Kidney (tissue), 22 donors: ENCODE measurements at places on chromosomes 16 and 17.
A peak's percentile ranks its signal among the peaks of the same experiment; 100 is the strongest.

DNA sequence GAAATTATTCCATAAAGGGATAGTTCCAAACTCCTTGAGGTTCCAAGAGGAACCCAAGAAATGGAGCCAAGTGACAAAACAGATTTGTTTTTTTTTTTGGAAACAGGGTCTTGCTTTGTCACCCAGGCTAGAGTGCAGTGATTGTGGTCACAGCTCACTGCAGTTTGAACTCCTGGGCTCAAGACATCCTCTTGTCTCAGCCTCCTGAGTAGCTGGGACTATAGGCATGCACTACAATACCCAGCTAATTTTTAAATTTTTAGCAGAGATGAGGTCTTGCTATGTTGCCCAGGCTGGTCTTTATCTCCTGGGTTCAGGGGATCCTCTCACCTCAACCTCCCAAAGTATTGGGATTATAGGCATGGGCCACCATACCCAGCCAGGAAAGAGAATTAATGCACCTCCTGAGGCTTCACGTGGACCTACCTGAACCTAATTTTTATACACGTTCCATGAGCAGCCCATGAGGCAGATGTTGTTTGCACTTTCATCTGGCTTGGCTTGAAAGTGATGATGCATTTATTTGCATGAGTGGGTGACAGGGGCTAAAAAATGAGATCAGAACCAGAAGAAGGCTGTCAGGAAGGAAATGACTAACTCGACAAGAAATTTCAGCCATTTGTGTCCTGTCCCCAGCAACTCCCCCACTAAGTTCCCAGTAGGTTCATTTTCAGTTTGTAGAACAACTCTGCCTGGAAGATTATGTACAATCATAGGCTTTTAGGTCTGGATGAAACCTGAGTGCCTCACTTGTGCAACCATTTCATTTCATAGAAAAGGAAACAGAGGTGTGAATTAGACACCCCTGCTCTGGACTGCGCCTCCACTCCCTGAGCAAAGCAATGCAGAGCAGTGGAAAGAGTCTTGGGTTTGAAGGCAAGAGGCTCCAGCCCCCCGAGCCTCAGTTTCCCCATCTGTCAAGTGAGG, 10.3 kb upstream of the IRF8 start:
- DNase-seq: peak; percentile 36

DNA sequence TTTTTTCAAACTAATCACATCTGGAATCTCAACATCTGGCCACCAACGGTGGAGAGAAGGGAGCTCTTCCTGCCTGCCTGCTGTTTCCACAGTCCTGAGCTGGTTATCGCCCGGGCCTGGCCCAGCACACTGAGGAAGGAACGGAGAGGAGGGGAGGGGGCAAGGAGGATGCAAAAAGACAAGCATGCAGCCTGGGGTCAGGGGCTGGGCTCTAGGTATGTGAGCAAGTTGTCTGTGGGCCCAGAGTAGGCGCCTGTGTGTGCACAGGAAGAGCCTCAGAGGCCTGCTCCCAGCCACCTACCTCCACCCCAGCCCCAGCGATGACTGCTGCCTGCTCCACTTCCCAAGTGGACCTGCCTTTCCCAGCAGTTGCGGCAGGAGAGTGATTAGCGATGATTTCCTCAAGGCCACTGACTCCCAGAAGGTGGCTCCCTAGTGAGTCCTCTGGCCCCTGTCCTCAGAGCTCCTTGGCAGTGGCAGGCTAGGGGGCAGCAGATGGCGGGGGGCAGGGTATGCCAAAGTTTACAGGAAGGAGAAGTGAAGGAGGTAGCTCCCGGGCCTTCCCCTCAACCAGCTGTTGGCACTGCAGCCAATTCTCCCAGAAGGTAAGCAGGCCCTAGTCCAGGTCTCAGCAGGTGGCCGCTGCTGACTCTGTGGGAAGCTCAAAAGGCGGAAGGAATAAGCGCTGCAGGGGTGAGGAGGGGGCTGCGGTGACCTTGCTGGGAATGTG, 27.0 kb upstream of the RASD1 start:
- DNase-seq: no peak

DNA sequence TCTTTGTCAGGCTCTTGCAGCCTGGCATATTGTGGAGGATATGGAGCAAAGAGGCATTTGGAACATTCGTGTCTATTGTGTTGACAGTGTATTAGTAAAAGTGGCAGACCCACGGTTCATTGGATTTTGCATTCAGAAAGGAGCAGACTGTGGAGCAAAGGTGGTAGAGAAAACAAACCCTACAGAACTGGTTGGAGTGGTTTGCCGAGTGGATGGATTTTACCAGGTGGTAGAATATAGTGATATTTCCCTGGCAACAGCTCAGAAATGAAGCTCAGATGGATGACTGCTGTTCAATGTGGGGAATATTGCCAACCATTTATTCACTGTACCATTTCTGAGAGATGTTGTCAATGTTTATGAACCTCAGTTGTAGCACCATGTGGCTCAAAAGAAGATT, 44.5 kb downstream of the EFCAB13 start:
- peak; percentile 56 for DNase-seq

DNA sequence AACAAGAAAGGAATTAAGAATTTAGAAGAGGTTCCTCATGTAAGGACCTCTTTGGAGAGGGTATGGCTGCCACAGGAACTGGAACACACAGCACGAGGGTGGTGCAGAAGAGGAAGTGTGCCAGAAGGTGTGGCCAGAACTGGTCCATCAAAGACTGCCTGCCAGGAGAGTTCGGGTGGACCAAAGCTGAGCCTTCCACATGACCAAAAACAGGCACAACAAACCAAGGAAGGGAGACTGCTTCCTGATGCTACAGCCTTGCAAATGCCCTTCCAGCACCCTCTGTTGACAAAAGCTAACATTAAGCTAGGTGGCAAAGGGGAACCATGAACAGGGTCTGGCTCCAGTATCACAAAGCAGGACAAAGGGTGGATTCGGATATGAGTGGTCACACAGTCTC, 125.8 kb upstream of the TMEM97 start:
- no peak for DNase-seq

DNA sequence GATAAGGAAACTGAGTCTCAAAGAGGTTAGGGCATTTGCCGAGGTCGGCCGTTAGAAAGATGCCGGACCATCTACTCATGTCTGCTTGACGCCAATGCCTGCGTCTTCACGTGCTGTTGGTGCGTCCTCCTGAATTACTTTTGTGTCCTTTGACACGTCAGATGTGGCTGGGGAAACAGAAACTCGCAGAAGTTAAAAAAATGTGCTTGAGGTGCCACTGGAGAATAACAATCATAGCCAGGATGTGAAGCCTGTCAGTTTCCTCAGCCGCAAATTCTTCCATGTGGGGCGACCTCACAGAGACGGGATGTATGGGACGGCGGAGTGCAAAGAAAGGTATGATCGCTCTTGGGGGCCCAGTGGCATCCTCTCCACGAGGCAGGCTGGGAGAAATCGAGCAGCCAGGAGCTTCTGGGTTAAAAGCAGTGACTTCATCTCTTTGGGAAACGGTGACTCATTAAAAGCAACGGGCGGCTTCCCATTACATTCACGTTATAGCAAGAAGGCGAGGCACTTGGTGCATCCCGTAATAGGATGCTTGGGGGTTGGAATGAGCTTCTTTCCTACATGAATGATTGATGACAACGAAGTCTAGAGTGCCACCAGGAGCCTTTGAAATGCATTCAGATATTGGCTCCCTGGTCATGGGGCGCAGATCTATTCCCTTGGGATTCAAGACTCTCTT, 67.8 kb downstream of the BMERB1 start:
- DNase-seq: no peak

GRCh38 chr17:7886227-7887037, 2.2 kb upstream of the CHD3 start:
- peak; percentile 75 for DNase-seq

DNA sequence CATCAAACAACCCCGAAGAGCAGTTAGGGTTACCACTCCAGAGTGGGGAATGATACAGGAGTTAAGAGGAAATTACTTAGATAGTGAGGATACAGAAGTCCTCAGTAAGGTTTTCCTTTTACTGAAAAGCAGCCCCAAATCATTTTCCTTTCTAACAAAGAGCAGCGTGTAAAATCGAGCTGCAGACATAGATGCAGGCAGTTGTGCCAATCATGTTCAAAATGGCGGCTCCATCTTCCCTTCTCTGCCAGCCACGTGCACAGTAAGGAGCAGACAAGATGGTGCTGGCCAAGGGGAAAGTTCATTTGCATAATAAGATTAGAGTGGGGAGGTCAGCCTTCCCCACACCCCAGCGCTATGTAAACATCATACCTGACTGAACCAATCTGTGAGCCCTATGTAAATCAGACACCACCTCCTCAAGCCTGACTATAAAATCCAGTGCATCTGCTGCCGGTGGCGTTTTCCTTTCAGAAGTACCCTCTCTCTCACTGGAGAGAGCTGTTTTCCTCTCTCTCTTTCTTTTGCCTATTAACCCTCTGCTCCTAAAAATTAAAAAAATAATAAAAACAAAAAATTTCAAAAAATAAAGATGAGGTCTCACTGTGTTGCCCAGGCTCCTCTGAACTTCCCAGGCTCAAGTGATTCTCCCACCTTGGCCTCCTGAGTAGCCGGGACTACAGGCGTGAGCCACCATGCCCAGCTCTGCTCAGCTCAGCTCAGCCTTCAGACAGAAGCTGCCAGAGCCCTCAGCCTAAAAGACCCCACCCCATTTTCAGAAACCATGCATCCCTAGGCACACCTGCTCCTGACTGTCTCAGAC, 2.6 kb upstream of the SRL start:
- no peak for DNase-seq

DNA sequence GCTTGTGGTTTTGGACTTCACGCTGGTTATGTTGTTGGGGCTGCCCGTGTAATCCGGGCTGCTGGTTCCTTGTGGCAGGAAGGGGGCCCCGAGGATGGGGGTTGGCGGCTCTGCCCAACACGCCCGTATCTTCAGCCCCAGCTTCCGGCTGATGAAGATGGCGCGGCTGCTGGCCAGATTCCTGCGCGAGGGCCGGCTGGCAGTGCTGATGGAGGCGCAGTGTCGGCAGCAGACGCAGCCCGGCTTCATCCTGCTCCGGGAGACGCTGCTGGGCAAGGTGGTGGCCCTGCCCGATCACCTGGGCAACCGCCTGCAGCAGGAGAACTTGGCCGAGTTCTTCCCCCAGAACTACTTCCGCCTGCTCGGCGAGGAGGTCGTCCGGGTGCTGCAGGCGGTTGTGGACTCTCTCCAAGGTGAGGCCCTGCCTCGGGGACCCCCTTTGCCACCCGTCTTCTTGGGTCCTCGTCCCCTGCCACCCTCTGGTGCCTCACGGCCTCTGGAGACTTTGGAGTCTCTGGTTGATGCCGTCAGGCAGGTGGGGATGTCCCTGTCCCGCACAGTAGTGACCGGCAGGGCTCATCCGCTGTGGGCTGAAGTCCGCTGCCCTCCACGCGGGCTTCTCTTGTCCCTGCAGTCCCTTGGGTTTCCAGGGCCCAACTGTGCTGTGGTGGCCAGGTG, 2.2 kb downstream of the TELO2 start:
- no peak for DNase-seq

DNA sequence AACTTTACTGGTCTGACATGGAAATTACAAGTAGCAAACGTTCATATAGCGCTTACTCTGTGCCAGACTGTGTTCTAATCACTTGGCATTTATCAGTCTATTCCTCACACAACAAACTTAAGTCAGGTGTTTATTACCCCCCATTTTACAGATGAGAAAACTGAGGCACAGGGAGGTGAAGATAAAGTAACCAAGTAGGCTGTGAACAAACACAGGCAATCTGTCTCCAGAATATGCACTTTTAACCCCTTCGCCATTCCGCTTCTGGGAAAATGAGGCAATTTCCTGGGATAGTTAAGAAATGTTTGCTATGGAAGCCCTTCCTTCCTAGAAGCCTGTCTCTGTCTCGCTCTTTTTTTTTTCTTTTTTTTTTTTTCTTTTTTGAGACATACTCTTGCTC, 12.2 kb upstream of the CXCL16 start:
- no peak for DNase-seq

GRCh38 chr16:71648162-71648561, 22.2 kb downstream of the MARVELD3 start:
- DNase-seq: no peak

DNA sequence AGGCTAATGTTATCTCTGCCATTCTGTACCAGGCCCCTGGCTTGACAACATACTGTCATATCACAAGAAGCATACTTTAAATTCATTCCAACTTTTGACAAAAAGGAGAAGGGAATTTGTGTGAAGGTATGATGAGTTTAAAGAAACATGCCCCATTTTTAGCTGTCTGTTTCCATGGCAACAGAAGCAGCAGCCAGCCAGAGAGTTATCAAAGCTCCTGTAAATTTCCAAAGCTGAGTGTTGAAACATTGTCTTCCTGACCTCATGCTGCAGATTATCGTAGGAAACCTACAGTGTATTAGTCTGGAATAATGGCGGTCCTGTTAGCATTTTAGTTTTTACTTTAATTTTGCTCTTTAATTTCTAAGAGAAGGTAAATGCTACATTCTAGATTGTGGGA, 124.9 kb downstream of the MRTFB start:
- no peak for DNase-seq

GRCh38 chr17:11296994-11297393, 56.0 kb downstream of the SHISA6 start:
- DNase-seq: no peak

DNA sequence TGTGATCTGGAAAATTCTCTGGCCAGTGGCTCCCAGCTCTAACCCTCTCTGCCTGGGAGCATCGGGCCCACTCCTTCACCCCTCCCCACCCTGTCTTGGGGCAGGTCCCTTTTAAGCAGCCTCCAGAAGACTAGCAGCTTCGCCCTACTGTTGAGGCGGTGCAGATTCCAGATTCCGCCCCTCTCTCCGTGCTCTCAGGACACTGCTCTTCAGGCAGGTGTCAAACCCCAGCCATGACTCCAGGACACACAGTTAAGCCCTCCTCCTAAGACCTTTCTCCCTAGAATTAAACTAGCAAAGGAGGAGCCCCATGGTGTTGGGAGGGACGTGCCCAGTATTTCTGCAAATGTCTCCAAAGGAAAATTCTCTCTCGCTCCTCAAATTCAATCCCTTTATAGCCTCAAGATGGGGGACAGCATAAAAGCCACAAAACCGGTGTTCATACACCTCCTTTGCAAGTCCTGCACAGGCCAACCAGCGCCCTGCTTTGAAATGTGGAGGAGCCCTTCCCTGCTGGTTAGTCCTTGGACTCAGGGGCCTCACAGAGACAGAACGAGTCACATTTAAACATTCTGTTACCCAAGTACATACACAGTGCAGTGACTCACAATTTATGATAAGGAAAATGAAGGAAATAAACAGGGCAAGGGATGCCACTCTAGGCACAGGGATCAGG, 7.2 kb downstream of the LPO start:
- no peak for DNase-seq

- DNase-seq: no peak
Measured at GRCh38 chr17:43126911-43127290, 1.7 kb upstream of the BRCA1 start.

DNA sequence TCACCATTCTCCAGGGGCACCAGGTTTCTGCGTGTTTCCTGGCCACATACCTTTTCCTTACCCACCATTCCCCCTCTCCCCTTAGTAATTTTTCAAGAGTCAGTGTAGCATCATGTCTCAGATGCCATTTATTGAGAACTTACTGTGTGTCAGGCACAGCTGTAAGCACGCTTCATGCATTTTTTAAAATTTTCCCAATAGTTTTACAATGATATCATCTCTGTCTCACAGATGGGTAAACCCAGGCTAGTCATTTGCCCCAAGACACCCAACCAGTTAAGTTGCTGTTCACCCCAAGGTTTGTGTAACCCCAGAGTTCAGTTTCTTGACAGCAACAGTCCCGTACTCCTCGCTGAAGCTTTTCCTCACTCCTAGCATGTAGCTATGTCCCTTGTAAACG, 56.4 kb upstream of the IRX3 start:
- DNase-seq: no peak
